A549 treated with Mapracorat at 1 μM for 4 hours (cell line): ENCODE measurements at places on chromosomes 5 and 9. TPM values are rescaled to one million over a fixed set of nuclear protein-coding genes. Genes with fewer than 3 reads are reported as not detected.

The SLC25A2 gene
- total RNA-seq, result not detected in 5 replicates

The COQ4 gene
- 52.3 to 65.2 TPM (median 57.5 TPM) in 5 replicates for total RNA-seq

The FOXD1 gene
- total RNA-seq, result 12.2 to 20.7 TPM (median 19.0 TPM) in 5 replicates

The OR1J2 gene
- not detected in 5 replicates for total RNA-seq

The CRHBP gene
- 0.13 TPM in 1 of 5 replicates, not detected in the others for total RNA-seq

The TMEM252 gene
- total RNA-seq, result not detected in 5 replicates

The MTREX gene
- total RNA-seq, result 25.4 to 54.0 TPM (median 34.4 TPM) in 5 replicates

The KIAA0825 gene
- 0.29 to 0.66 TPM (median 0.62 TPM) in 5 replicates for total RNA-seq

The PRELID2 gene
- total RNA-seq, result 7.0 to 9.8 TPM (median 8.0 TPM) in 5 replicates
